ENCODE measurements at places on chromosomes 13 and 19.

- DNase-seq = no peak
Measured at GRCh38 chr13:101523154-101524131, 71.0 kb downstream of the ITGBL1 start.

DNA sequence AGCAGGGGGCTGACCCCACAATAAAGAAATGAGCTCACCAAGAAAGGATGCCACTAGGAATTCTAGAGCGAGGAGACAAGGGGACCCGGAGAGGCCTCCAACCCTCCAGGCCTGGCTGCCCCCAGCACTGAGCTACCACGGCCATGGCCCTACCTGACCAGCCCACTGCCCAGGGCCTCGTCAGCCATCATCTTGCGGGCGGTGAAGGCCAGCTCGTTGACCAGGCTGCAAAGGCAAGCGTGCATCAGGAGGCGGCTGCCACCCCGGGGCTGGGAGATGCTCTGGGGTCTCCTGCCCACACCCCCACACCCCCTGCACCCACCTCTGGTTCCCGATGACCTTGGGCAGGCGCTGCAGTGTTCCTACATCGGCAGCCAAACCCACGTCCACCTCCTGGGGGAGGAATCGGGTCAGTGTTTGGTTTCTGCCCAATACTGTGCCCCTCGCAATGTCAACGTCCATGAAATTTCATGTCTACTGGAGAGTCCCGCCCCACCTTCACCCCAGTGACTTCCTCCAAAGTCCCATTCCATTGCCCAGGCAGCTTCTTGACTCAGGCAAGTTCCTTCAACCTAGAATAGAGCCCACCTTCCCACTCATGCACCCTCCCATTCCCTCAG, 3.5 kb upstream of the LGALS4 start:
- no peak for DNase-seq

- no peak for DNase-seq
Measured at GRCh38 chr13:66443926-66444325, 786.2 kb downstream of the PCDH9 start.

- DNase-seq = no peak
Measured at GRCh38 chr19:8150998-8151766, 1.8 kb upstream of the FBN3 start.

GRCh38 chr19:2552859-2553258, 76.9 kb downstream of the GADD45B start:
- peak; percentile 25 for DNase-seq

- DNase-seq = peak; percentile 35
Measured at GRCh38 chr19:3061182-3062161, 823 bp downstream of the TLE5 start.

DNA sequence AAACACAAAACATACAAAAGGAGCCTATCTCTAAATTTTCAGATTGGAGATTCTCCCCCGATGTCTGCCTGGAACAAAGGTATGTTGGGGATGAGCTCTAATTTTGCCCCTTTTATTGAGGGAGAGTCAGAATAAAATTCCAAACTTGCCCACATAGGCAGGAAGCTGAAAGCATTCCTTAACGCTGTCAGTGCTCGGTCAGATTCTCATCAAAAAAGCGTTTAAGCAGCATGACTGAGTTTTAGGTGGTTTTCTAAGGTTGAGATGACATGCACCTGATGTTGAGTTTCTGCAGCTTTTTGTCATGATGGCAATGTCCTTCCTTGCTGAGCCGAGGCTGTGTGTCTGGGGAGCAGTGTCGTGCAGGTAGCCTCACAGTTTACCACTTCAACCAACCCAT, 48.4 kb upstream of the MEDAG start:
- DNase-seq = no peak

- DNase-seq = no peak
Measured at GRCh38 chr19:8446061-8446709, 1.4 kb downstream of the HNRNPM start.

GRCh38 chr13:58318495-58319167, 687.1 kb downstream of the PCDH17 start:
- DNase-seq = no peak

GRCh38 chr13:99418843-99419140, 82.5 kb upstream of the TM9SF2 start:
- no peak for DNase-seq

GRCh38 chr19:55695511-55696290, 20.7 kb downstream of the EPN1 start:
- no peak for DNase-seq

GRCh38 chr13:52187029-52187423, 27.6 kb upstream of the NEK3 start:
- no peak for DNase-seq

DNA sequence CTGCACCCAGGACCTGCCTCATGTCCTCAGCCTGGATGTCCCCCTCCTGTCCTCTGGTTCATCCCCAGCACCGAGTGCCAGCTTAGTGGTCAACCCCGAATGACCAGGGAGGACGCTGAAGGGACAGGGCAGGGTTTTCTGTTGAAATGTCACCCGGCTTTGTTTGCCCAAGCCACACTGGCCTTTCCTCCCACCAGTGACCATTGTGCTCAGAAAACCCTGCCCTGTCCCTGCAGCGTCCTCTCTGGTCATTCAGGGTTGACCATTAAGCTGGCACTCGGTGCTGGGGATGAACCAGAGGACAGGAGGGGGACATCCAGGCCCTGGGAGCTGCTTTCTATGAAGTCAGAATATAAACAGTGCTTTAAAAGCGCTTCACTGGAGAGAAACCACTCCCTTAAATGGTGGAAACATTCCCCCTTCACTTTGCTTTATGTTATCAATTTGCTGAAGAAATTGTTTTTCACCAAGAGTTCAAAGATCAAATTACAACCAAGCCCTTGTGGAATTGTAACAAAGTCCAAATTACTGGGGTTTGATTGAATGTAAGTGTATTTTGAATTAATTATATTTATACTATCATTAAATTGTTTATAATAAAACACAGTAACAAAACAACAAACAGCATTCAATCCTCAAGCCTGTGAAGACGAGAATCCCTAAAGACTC, 21.4 kb downstream of the CARS2 start:
- no peak for DNase-seq

DNA sequence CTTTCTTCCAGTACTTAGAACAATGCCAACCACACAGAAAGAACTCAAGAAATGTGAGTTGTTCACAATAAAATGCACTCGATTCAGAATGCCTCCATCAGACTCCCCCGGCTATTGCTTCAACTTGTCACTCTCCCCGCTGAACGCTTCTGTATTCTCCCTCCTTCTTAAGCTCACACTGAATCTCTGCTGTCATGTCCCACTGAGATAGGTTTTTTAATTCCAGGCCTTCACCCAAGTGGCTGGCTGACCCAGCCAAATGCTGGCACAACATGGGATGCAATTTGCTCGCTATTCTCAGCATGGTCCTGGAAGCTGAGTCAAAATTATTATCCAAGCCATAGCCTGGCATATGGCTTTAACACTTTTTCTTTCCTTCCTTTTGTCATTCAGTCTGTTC, 76.8 kb upstream of the SERP2 start:
- DNase-seq = no peak

DNA sequence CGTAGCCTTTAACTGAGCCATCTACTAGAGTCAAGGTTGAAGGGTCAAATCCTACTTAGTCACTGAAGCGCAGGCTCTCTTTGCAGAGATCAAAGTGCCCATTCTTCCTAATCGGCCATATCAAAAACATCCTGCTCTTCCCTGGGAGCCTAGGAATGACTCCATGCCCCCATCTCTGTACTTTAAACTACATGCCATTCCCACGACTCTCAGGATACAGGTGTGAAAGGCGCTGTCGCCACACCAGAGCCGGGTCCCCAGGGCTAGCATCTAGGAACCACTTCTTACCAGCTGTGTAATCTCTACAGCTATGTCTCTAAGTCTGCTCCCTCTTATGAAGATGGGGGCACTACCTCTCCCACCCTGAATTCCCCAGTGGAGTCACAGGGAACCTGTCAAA, 22.3 kb downstream of the IRS2 start:
- DNase-seq = no peak

DNA sequence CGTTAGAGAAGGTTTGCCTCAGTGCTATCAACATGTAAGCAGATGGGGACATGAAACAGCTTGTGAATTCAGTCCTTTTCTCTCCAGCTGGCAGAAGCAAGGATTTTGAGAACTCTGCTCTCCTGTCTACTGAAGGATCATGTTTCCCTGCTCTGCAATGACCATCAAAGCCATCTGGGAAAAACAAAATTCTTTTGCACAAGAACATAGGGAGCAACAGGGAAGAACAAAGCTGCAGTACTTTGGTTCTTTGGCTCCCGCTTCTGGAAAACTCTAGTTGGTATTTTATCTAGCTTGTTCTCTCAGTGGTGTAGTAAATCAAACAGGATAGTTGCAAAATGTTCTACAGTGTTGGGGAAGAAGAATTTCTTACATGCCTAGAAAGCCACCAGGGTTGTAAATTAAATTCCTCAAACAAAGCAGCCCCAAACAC, 270.4 kb downstream of the ENOX1 start:
- DNase-seq = no peak

- DNase-seq = no peak
Measured at GRCh38 chr19:23287620-23288019, 37.4 kb upstream of the ZNF724 start.

Data from T-helper 2 cell (primary cell).